ENCODE measurements at places on chromosomes 6 and 20.

GRCh38 chr6:13873288-13874190 is 51.2 kb upstream of the RNF182 start:
- DNase-seq: peak; percentile 19

DNA sequence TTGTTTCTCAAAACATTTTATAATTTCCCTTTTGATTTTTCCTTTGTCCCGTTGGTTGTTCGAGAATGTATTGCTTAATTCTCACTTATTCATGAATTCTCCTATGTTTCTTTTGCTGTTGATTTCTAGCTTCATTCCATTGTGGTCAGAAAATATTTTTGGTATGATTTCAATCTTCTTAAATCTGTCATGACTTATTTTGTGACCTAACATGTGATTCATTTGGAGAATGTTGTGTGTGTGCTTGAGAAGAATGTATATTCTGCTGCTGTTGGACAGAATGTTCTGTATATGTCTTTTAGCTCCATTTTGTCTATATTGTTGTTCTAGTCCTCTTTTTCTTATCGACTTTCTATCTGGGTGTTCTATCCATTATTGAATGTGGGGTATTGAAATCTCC is 286.2 kb upstream of the RNF217 start:
- peak; percentile 83 for DNase-seq

- DNase-seq: peak; percentile 22
Measured at GRCh38 chr6:74404366-74404765, 708.4 kb downstream of the CD109 start.

GRCh38 chr20:56870271-56870670 is 241.2 kb downstream of the TFAP2C start:
- DNase-seq: no peak

- no peak for DNase-seq
Measured at GRCh38 chr20:25273541-25274358, 25.9 kb downstream of the PYGB start.

GRCh38 chr20:59780494-59781185 is 152.8 kb downstream of the SYCP2 start:
- no peak for DNase-seq

DNA sequence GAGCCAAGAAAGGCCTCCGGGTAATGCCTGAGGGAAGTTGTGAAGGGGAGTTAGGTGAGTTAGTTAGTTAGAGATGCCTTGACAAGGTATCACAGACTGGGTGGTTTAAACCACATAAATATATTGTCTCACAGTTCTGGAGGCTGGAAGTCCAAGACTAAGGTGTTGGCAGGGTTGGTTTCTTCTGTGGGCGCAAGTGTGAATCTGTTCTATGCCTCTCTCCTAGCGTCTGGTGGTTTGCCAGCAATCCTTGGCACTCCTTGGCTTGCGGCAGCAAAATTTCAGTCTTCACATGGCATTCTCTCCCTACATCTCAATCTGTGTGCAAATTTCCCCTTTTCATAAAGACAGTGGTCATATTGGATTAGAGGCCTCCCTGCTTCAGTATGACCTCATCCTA is 29.7 kb upstream of the RANBP9 start:
- no peak for DNase-seq

DNA sequence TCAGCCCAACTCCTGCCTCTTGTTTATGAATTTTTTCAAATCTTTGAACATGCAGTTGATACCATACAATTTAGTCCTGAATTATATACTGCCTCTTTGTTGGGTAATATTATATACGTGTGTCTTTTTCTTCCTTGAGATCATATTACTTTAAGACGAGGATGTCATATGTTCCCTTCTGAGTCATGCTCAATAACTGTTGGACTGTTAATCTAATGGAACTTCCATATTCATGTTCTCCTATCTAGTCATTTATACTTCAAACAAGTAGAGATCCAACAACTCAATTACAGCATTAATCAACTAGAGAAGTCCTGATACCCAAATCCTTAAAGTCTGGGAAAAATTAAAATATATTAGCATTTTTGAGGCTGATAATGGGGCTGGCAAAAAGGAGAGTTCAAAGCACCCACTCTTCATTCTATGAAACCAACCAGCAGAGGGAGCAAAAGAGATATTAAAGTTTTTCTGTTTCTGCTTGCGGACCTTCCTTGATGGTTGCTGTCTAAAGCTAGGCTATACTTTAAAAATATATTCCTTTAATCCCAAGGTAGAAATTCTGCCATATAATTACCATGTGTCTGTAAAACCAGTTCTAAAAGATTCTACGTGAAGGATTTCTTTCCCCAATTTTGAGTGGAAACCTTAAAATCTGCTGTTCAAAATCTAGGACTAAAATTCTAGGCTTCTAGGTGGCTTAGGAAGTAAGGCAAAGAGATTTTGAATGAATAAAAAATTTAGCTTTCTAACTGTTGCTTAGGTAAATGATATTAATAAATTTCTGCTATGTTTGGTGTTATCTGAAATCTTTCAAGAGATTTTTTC is 498.9 kb downstream of the BCKDHB start:
- peak; percentile 67 for DNase-seq

DNA sequence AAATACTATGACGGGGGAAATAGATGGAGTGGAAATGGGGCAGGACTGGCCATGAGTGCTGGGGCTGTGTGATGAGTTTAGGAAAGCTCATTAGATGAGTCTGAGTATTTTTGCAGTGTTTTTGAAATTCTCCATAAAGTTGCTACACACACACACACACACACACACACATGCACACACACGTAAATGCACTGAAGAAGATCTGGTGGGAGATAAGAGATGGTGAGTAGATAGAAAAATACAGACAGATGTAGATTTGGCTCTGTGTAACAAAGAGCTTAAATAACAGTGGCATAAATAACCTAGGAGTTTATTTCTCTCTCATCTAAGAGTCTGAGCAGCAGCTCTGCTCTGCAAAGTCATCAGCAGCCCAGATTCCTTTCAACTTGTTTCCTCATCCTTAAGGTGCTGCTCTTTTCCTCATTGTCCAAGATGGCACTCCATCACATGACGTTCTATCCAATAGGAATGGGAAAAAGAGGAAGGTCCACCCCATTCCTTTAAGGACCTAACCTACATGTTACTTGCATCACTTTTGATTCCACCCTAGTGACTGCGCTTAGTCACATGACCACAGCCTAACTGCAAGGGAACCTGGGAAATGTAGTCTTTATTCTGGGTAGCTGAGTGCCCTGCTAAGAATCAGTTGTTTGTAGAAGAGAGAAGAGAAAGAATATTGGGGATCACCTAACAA is 76.4 kb downstream of the EYA2 start:
- peak; percentile 90 for DNase-seq

GRCh38 chr20:52083627-52084232 is 107.8 kb downstream of the ZFP64 start:
- peak; percentile 70 for DNase-seq
